Heart left ventricle (tissue), 16 donors: ENCODE measurements at places on chromosomes 5 and 9. TPM values are rescaled to one million over a fixed set of nuclear protein-coding genes. Genes with fewer than 3 reads are reported as not detected.

GRCh38 chr9:82539856-82540579, 522.9 kb downstream of the RASEF start:
- no peak for DNase-seq

The TIFAB gene
- not detected for polyA plus RNA-seq

The PTPRD gene
- 2.7 TPM for polyA plus RNA-seq

The PTGR1 gene
- 30.1 TPM for polyA plus RNA-seq

The PCDHB6 gene
- polyA plus RNA-seq = 0.18 TPM

The ZBTB26 gene
- 3.0 TPM for polyA plus RNA-seq

The CSF1R gene
- polyA plus RNA-seq = 5.0 TPM
